ENCODE measurements at places on chromosomes 4 and X.

- DNase-seq: no peak
Measured at GRCh38 chr4:177041356-177041755, 248.6 kb upstream of the VEGFC start.

DNA sequence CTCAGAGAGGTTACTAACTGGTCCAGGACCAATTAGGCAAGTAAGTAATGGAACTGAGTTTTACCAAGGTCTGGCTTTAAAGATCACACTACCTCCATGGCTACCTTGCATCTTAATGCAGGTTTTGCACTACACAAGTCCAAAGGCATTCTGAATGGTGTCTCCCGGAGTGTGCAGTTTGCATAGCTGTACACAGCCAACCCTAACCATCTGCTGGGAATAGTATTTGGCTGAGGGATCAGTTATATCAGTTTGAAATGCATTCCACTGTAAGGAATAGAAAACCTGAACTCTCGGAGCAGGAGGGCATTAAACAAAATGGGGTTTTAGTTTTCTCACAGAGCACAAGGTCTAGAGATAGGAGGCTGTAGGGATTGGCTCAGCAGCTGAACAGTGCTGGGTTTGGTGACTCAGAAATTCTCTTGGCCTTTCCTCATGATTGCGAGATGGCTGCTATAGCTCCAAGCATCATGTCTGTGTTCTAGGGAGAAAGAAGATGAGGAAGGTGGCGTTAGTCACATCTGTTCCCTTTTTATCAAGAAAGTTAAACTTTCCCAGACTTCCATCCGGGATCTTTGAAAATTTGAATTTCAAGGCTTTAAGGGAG is 177.1 kb downstream of the NHS start:
- DNase-seq: no peak

DNA sequence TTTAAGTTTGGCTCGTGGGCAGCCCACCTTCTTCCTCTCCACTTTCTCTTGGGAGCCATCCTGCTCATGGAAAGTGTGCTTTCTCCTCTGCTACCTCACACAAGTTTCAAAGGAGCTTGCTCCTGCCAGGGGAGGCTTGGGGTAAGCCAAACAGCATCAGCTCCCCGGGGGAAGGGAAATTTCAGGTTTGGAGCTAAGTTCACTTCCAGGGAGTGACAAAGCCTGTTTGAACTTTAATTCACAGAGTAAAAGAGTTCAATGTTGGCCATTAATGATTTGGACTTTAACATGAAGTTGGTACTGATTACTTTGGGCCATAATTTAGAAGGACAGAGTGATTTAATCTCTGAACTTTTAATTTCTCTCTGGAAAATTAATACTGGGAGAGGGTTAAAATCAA is 4.7 kb upstream of the PGRMC2 start:
- DNase-seq: no peak

- DNase-seq: no peak
Measured at GRCh38 chr4:155220025-155220424, 11.6 kb downstream of the NPY2R start.
